ENCODE measurements at places on chromosomes 7 and 10. TPM values are rescaled to one million over a fixed set of nuclear protein-coding genes. Genes with fewer than 3 reads are reported as not detected.
A peak's percentile ranks its signal among the peaks of the same experiment; 100 is the strongest.

SVOPL gene
- total RNA-seq = not detected

DNA sequence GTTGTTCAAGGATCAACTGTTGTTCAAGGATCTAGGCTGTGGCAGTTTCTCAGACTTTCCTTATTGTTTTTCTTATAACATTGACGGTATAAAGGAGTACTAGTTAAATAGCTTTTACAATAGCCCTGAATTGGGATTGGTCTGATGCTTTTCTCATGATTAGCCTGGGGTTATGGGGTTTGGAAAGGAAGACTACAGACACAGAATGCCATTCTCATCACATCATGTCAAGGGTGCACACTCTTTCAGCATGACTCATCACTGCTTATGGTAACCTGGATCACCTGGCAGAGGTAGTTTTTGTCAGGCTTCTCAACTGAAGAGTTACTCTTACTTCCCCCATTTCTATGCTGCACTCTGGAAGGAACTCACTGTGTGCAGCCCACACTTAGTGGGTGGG lies 194.2 kb upstream of the NPSR1 start:
- no peak for DNase-seq

DNA sequence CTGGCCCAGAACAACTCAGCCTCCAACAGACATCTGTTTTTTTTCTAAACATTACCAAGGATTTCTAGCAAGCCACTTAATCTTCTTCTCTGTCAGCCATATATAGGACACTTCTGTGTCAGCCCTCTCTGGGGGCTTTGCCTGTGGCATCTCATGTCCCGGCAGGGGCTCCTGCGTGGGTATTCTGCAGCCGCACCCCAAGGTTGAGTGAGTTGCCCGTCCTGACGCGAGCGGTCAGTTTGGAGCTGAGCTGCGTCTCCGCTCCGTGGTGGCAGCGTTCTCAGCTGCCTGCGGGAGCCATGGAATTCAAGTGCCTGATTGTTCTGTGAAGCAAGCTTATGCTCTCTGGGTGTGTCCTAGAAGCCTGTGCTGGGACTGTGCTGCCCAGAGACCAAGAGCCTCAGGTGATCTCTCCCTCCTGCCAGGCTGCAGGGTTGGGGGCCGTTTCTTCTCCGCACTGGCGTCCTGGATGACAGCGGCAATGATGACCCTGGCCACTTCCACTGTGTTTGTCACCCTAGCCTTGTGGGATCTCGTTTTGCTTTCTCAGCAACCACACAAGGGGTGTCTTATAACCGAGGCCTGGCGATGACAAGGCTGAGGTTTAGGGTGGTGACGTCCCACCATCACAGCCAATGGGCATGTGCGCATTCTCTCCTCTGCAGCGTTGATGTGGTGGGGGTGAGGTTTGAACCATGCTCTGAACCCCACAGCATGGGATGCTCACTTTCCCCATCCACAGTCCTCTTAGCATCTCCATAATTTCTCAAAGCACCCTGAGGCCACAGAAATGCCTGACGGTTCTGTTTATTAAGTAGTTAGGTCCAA lies 612.6 kb upstream of the FOXK1 start:
- no peak for DNase-seq

TRIM74 gene
- total RNA-seq = not detected

DNA sequence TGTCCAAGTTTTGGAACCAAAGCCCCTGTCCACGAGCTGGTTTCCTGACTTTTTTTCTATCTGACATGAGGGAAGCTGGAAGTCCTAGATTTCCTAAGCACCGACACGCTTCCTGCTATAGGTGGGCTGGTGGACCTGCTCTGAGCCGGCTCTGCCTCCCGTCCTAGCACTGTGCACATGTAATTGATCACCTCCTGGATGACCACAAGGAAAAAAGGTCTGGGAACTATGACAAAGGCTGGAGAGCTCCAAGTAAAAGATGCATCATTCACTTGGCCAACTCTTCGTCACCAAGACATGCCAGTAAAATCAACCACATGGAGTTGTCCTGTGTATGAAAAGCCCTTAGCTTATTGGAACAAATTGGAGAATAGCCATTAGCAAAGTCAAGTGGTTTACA lies 104.8 kb downstream of the ITIH5 start:
- no peak for DNase-seq

ELOVL3 gene
- total RNA-seq = not detected

DNA sequence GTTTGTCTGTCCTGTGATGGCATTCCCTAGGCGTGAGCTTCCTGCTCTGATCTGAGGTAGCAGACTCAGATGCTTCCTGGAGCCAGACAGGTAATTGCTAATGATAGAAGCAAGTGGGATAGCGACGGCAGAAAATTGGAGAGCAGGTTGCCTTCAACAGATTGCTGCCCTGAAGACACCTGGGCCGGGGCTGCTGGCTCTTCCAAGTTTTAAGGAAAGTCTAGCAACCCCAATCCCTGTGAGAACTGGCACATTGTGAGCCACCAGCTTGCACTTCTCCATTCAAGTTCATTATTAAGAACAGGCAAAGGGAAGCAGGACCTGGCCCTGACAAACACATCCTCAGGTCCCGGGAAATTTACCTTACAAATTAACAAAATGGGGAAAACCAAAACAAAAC lies 50.8 kb downstream of the ITPRID1 start:
- DNase-seq = no peak

GRCh38 chr7:144575456-144575855 lies 172.0 kb upstream of the NOBOX start:
- no peak for DNase-seq

DNA sequence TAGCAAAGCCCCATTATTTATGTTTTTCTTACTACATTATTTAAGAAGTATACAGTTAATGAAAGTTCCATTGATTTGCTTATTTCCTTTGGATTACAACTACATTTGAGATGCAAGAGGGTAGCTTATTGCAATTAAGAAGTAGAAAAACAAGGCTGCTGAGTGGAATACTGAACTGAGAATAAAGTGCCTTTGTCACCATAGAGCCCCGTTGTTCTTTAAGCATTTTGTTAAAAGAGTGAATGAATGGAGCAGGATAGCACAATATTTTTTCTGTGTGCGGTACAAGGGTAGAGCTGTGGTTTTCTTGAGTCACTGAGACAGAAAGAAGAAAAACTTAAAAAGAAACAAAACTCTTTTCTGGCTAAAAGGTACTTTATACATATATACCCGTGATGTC lies 45.6 kb downstream of the ZNF277 start:
- no peak for DNase-seq

DNA sequence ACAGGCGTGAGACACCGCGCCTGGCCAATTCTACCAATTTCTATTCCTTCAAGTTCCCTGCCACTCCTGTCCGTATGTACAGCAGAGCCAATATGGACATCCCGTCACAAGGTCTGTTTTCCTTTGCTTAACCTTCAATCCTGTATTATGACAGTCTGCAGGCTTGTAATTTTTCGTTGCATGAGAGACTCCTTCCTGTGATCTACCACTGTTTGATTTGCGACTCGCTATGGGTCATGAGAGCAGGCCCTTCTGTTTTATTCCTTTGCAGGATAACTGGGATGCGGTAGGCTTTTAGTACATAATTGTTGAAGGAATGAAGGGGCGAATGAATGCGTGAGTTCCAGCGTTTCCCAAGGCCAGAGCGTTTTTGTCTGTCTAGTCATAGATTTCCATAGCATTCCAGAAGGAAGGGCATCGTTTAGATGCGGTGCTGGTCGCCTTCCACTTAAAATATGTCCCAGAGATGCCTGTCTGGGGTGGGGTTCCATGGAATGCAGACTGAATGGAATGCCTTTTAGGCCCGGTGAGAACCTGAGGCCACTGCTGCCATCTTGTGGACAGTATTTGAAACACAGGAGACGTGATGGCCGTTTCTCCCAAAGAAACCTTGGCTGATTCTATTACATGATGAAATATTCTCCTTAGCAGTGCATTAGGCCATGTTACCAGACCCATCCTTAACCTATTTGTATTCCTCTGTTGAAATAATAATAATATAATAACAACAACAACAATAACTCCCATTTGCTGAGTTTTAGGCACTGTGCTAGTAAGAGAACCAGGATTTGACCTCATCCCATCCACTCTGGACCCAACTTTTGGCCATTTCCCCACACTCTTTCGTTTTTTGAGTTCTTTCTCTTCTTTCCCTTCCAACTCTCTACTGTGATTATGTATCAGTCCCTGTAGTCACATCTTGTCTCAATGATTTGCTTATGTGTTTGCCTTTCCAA lies 193.2 kb downstream of the MYOF start:
- DNase-seq = peak; percentile 74

CPVL gene
- 6.6 TPM for total RNA-seq

DNA sequence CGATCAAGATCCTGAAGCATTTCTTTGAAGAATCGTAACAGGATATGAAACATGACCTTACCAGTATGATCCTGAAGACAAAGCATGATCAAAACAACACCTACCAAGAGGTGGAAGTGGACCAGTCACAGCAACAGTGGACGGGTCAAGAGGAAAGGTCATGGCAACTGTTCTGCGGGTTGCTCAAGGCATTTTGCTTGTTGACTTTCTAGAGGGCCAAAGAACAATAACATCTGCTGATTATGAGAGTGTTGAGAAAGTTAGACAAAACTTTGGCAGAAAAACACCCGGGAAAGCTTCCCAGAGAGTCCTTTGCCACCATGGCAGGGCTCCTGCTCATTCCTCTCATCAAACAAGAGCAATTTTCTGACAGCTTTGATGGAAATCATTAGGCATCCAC lies 65.6 kb upstream of the LRRC18 start:
- DNase-seq = no peak

DNA sequence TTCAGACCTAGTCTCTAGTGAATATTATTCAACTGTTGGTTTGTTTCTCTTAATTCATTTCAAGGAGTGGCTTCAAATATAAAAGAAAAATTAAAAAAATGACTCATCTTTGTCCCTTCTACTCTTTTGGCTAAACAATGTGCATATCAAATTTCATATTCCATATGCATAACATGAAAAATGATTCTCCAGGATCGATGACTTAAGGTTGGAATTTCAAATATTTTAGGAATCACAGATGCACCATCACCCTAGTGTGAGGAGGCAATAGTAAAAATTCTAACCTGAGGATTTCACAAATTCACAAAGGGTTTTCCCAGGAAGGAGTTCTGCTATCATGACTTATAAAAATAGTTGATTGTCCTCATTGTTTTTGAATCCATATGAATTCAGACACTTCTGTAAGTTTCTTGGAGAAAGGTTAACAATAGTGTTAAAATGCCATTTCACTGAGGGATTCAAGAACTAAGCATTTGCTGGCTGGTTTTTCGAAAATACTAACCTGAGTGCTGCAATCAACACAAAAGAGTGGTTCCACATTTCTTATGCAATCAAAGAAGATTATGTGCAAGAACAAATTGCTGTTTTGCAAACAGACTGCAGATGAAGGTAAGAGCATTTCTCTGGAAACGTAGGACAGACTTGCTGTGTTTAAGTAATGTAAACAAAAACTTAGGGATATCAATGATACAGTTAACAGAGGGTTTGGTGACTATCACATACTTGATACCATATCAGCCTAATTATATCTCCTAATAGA lies 547.5 kb upstream of the LRRTM3 start:
- no peak for DNase-seq

DNA sequence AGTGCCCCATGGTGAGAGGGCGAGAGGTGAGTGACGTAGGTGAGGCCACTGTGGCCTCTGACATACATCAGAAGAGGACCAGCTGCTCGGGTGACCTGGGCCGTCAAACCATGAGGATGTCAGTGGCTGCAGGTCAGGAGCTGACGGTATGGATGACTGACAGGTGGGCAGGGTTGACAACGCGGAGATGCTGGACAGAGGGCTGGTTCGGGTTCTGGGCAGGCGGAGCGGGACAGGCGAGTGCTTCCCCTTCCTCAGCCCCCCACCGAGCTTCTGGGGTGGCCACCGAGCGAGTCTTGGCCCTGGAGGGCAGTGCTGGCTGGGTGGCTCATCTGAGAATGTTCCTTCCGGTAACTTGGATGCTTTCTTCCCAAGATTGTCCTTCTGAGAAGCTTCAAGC lies 91.8 kb downstream of the ACTR3B start:
- DNase-seq = no peak

SPAM1 gene
- total RNA-seq = not detected

GRCh38 chr7:25060487-25061055 lies 64.5 kb downstream of the CYCS start:
- no peak for DNase-seq

GRCh38 chr7:47349401-47349800 lies 232.5 kb downstream of the TNS3 start:
- DNase-seq = no peak

OR6V1 gene
- not detected for total RNA-seq

DNA sequence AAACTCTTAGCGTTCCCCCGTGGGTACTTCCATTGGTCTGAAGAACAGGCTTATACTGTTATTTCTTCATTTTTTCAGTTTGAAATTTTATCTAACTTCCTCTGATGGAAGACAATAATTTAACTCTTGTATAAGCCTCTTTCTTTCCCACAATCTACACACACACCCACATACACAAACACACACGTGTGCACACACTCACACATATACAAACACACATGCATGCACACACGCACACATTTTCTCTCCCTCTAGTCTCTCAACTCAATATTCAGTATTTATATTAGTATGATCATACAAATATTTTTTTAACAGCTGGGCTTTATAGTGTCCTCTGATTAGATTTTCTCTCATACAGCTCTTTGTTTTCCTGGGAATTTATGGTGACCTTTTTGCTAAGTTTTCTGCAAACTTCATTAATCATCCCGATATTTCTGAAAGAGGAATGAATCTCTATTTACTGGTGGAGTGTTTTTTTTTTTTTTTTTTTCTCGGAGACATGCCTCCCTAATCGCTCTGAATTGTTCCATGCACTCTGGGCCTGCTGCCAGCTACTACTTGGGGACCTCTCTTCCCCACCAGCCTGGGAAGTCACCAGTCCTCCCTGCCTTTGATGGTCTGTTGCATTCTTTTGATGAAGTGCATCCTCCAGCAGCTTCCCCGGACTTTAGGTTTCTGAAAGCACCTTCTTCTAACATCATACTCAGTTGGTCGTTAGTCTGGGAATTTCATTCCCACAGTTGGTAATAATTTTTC lies 75.5 kb downstream of the ZNF777 start:
- DNase-seq = no peak
